ENCODE measurements at places on chromosomes 11 and 22. TPM values are rescaled to one million over a fixed set of nuclear protein-coding genes. Genes with fewer than 3 reads are reported as not detected.

DNA sequence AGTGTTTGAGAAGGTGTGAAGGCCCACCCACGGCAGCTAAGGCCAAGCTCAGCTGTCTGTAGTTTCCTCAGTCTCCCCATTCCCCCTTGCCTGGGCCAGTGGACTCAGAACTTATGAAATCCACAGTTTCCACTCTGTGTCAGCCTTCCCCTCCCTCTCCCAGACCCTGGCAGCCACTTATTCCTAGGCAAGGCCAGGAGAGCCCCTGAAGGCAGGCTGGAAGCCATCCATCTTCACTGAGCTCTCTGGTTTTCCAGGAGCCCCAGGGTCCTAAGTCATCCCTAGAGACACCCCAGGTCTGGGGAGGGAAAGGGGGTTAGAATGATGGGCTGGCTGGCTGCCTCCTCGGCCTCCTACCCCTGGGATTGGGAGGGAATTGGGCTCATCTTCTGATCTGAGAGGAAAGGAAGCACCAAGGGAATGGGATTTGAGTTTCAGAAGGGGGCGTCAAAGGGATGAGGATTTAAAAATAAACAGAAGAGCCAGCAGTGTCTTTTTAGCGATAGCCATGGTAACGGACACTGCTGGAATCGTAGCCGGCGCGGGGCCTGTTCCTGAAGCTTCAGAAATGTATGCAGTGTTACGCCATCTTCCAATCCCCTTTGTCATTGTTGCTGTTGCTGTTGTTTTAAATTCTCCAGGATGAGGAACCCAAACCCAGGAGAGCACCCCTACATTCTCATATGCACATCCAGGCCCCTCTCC lies 561.1 kb upstream of the CADM1 start:
- DNase-seq, result no peak

FOSL1 gene
- 75.6 TPM for total RNA-seq

GRCh38 chr11:120271672-120272071 lies 31.7 kb downstream of the POU2F3 start:
- no peak for DNase-seq

- DNase-seq, result peak; percentile 33
Measured at GRCh38 chr11:32052215-32052614, 38.7 kb upstream of the RCN1 start.

GRCh38 chr11:64436000-64436399 lies 77.0 kb downstream of the RPS6KA4 start:
- DNase-seq, result no peak

GRCh38 chr11:68146010-68146540 lies 24.9 kb upstream of the CHKA start:
- DNase-seq, result no peak

GAB2 gene
- total RNA-seq, result 3.2 TPM

- no peak for DNase-seq
Measured at GRCh38 chr11:69655479-69656428, 14.8 kb downstream of the CCND1 start.

DNA sequence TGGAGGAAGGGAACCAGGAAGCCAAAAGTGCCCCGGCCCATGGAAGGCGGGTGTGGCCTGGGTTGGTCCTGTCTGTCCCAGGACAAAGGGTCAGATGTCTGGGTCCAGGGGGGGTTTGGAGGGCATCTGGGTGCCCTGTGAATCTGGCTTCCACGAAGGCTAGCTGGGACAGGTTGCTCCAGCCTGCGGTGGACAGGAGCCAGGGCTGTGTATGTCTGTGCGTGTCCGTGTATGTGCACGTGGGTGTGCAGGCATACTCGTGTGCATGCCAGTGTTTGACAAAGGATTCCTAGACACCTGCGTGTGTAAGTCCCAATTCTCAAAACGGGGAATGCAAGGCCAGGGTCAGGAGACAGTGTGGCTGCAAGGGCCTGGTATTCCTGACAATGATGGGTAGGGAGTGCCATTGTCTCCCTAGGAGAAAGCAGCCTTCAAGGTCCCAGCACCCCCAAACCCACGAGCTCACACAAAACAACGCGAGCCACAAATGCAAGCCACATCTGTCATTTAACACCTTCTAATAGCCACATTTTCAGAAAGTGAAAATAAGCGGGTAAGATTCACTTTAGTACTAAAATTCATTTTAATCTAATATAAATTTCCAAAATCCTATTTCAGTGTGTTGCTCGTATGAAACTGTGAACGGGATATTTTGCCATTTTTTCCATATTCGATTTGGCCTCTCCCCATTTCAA lies 78.4 kb upstream of the WNT7B start:
- no peak for DNase-seq

DNA sequence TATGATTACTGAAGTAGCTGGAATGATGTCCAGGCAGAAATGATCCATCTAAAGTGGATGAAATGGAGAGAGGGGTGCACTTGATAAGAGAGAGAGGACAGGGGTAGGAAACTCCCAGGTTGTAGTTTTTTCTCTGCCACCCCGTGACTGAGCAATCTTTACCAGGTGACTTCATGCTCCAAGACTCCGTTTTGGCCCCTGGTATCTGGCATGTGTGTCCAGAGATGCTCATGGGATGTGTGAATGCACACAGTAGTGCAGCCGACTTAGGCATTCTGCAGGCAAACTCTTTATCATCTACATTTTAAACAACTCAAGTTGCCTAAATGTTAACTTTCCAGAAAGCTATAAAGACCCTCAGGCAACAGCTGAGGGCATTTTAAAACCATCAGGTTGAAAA lies 189.3 kb upstream of the SEZ6L start:
- no peak for DNase-seq

DNA sequence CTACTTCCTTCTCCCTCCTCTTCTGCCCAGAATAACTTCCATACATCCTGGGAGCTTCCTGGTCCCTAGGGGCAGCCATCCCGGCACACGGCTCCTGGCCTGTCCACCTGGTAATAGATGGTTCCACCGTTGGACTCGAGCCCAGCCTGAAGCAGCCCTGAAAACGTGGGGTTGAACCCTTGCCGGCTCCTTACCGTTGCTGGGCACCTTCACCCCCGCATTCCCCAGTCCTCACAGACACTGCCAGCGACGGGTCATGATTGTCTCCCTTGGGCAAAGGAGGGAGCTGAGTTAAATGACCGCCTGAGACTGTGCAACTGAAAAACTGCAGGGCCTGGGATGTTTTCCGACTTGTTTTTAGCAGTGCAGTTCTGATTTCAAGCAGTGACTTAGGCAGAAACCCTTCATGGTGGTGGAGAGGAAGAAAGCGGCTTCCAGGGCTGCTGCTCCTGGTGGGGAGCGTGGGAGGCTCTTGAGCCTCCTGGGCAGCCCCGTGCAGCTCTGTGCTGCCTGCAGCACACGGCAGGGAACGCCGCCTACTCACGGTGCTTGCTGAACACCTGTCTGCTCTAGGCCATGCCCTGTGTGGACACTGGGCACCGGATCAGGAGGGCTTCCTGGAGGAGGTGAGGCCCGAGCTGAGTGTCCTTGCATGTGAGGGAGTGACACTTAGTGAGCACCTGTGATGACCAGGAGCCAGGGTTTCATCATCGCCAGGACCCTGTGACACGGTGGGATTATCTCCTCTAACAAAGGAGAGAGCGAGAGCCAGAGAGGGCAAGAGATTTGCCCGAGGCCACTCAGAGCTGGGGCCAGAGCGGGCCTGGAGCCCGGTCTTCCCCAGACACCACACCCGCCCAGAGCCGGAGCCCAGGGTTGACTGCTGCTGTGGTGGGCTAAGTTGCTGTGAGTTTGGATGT lies 77.4 kb downstream of the FBLN1 start:
- no peak for DNase-seq

GRCh38 chr11:128645968-128646367 lies 47.9 kb upstream of the FLI1 start:
- DNase-seq, result no peak

MMP8 gene
- not detected for total RNA-seq

SMTNL1 gene
- total RNA-seq, result not detected

GVQW3 gene
- total RNA-seq, result 1.9 TPM

DNA sequence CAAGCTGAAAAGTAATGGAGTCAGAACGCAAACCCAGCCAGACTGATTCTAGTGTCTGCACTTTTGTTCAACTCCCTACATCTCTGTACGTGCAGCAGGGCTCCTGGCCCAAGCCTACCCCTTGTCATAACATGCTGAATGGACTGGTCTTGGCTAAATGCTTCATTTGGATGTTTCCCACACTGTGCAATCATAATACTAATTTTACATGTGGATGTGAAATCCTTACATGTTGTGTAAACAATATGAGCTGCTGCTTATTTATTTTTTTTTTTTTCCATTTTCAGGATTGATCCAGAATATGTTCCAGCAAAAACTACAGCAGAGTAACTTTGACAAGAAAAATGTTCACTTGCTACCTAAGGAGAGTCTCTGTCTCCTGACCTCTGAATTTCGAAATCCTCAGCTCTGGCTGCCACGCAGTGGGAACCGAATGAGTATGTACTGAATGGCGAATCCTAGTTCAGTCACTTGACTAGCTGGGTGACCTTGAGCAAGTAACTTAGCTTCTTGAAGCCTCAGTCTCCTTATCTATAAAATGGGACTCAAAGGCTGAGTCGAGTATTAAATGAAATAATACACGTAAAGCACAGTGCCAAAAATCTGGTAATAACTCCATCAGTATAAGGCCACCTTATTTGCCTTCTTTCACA lies 133.4 kb downstream of the EHF start:
- no peak for DNase-seq

- DNase-seq, result no peak
Measured at GRCh38 chr11:99548264-99548663, 527.5 kb downstream of the CNTN5 start.

- no peak for DNase-seq
Measured at GRCh38 chr11:68839911-68840641, 1.6 kb downstream of the CPT1A start.

DNA sequence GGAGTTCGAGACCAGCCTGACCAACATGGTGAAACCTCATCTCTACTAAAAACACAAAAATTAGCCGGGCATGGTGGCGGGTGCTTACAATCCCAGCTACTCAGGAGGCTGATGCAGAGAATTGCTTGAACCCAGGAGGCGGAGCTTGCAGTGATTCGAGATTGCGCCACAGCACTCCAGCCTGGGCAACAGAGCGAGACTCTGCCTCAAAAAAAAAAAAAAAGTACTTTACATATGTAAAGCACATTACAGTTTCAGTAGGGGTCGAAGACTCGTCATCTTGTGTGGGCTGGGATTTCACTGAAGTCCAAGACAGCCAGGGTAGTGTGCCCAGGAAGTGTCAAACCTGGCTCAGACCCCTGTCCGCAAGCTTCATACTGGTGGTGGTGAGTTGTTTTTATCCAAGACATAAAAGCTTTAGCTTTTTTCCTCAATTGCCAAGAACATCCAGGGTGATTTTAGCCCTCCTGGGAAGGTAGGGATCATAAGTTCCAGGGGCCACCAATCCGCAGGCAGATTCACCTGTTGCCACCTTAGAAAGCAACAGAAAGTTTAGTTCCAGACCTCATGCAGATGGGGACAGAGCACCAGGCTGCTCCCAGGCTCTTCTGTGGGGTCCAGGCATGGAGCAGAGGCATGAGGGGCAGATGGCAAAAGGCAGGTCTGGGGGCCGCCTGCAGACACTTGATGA lies 21.6 kb upstream of the ADORA2A start:
- no peak for DNase-seq

OR51E2 gene
- not detected for total RNA-seq

JRKL gene
- 8.9 TPM for total RNA-seq

GRCh38 chr11:11000579-11001283 lies 142.9 kb upstream of the ZBED5 start:
- no peak for DNase-seq

TIGD3 gene
- 0.66 TPM for total RNA-seq

ME3 gene
- 5.3 TPM for total RNA-seq

DNA sequence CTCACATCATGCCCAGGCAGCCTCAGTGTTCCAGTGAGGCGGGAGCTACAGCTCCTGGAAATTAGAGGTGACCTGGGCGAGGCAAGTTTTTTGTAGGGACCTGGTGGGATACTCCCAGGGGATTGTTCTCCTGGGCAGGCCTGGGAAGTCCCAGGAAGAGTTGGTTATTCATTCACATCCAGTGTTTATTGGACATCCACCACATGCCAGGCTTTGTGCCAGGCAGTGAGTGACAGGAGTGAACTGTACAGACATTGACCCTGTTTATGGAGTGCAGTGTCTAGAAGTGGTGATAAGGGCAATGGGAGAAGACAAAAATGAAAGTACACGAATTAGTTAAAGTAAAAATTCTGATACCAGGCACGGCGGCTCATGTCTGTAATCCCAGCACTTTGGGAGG lies 29.4 kb downstream of the YWHAH start:
- no peak for DNase-seq

DNA sequence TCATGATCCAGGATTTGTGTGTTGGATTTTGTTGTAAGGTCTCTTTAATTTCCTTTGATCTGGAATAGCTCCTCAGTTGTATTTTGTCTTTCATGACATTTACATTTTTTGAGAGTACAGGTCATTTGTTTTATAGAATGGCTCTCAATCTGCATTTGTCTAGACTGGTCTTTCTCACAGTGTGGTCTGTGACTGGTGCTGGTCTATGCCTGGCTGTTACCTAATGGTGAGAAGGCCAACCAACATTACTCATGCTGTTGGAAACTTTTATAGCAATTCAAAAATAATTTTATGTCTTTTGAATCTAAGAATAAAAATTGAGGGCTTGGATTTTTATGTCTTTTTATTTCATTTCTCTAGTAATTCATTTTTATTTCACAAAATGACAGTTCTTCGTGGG lies 3.9 kb upstream of the NCR3LG1 start:
- no peak for DNase-seq
